Fibroblast of skin of back (primary cell): ENCODE measurements at places on chromosomes 2 and 18.

DNA sequence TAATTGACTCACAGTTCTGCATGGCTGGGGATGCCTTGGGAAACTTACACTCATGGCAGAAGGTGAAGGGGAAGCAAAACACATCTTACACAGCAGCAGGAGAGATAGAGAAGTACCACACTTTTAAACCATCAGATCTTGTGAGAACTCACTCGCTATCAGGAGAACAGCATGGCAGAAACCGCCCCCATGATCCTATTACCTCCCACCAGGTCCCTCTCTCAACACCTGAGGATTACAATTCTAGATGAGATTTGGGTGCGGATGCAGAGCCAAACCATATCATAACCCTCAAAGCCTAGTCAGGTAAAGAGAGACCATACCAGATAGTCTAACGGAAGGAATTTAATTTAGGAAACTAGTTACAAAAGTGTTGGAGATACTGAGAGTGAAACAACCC is 182.6 kb upstream of the ACVR2A start:
- DNase-seq = no peak

GRCh38 chr2:14675489-14675888 is 43.0 kb downstream of the LRATD1 start:
- DNase-seq = no peak

- DNase-seq = peak; percentile 94
Observed at GRCh38 chr2:144801766-144802165, 281.8 kb upstream of the ZEB2 start.

DNA sequence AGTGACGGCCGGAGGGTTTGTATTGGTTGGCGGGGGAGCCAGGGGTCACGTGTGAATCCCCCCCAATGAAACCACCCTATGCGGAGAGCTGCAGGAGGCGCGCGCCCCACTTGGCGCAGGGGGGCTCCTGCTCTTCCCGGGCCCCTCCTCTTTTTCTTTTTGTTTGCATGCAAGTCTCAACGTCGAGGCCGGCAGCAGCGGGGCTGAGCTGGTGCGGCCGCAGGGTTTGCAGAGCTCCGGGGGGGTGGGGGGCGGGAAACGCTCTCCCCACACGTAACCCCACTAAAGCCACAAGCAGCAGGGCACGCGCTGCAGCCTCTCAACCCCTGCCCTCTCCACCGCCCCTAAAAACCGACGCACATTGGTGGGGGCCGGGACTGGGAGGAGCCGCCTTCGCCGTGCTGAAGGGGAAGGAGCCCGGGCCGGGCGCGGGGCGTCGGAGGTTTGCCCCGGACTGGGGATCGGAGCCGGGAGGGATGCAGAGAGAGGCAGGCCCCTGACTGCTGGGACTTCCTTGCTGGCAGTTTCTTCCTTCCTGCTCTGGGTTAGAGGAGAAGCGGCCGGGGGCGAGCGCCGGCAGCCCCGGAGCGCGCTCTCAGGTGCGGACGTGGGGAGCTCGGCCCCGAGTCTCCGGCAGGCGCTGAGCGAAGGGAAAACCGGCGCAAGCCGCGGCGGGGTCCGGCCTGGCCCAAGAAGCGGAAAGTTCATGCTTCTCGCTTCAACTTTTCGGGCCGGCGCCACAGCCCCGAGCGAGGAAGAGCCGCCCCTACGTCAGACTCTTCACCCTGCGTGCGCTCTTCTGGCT is 864 bp downstream of the LBH start:
- peak; percentile 55 for DNase-seq

GRCh38 chr2:136985044-136985443 is 219.7 kb downstream of the THSD7B start:
- DNase-seq = no peak

DNA sequence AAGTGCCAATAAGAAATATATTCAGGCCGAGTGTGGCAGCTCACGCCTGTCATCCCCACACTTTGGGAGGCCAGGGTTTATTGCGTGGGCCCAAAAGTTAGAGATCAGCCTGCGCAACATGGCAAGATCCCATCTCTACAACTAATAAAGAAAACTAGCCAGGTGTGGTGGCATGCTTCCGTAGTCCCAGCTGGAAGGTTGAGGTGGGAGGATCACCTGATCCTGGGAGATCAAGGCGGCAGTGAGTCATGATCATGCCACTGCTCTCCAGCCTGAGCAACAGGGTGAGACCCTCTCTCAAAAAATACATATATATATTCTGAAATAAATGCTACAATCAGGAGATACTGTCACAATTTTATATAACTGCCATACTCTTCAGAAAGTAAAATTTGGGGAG is 1604.8 kb upstream of the NXPH2 start:
- no peak for DNase-seq

DNA sequence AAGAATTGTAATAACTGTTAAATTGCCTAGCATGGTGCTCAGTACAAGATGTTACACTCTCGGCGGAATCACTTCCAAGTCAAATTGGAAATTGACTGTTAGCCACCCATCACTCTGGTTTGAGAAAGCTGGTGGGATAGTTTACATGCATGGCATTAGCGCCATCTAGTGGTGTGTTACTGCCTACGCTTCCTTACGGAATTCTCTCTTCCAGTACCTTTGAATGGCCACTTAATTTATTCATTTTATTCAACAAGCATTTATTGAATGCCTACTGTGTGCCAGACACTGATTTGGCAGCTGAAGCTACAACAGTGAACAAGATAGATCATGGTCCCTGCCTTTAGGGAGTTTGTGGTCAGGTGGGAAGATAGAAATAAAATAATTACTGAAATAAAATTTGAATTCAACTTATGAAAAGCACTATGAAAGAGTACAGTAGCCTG is 171.2 kb downstream of the TMEM247 start:
- DNase-seq = peak; percentile 78

- peak; percentile 83 for DNase-seq
Observed at GRCh38 chr18:34783501-34783900, 73.4 kb downstream of the DTNA start.

GRCh38 chr18:11998193-11998592 is 16.9 kb downstream of the IMPA2 start:
- no peak for DNase-seq

DNA sequence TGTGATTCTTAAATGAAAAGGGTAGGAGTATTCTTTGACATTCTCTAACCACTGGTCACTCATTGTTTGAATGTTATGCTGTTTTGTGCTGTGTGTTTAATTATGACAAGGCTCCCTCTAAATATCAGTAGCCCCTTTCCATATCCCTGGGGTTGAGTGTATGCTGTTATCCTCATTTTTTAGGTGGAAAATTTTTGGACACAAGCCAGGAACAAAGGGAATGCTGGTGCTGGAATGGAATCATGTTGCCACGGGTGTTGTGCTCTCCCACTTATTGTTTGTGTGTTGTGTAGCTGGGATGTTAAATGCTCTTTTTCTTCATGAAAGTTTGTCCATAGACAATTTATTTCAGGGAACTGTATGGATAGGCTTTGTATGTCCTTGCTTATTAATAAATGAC is 43.3 kb downstream of the ZNF532 start:
- DNase-seq = no peak

DNA sequence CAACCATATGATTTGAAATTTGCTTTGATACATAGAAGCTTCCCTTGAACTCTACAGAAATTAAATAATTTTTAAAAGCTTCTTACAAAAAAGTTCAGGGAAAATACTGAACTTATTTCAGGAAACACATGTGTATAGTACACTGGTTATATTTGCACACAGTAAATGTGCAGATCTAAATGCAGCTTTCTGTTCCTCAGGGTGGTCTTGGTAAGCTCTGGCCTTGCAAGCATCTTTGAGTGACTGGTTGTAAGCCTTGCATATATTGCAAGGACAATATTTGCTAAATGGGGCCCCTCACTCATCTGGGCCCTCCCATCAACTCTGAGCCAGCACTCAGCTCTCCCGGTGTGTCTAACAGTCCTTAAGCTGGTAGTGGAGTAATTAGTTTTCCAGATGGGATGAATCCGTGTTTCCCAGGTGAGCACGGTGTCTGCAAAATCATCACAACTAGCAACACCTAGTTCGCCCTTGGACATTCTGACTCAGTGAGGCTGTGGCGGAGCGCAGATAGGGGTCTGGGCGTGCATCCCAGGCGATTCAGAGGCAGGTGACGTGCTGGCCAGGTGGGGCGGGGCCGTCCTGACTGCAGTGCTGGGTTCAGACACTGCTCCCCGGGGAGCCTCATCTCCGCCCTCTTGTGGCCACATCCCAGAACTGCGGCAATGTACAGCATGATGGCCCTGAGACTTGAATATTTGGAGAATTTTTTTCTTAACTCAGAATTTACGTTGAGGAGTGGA is 149.6 kb downstream of the MBP start:
- peak; percentile 61 for DNase-seq
